Stimulated activated CD4-positive, alpha-beta T cell treated with anti-CD3 and anti-CD28 coated beads, Interleukin-12 subunit alpha, Interleukin-12 subunit beta, amount 100 ng/mL, for 4 hours (primary cell): ENCODE measurements at places on chromosomes 2 and 18.

DNA sequence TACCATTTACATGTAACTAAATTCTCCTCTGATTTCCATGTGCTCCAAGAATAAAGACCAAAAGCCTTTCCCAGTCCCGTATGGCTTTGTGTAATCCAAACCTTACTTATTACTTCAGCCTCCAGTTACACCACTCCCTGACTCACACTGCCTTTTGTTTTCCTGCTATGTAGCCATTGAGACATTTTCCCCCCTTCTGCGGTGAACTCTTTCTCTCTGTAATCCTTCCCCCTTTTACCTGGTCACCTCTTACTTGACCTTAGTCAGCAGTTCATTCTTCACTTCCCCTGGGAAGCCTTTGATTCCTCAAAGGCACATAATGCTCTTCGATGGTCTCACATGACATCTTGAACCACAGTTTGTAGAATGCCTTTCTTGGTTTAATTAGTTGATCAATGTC lies 256.0 kb upstream of the FANCL start:
- DNase-seq = no peak

GRCh38 chr18:59996370-59996966 lies 96.7 kb downstream of the PMAIP1 start:
- no peak for DNase-seq

- DNase-seq = no peak
These were observed 567 bp downstream of the PCYOX1 start for GRCh38 chr2:70258532-70258875.

DNA sequence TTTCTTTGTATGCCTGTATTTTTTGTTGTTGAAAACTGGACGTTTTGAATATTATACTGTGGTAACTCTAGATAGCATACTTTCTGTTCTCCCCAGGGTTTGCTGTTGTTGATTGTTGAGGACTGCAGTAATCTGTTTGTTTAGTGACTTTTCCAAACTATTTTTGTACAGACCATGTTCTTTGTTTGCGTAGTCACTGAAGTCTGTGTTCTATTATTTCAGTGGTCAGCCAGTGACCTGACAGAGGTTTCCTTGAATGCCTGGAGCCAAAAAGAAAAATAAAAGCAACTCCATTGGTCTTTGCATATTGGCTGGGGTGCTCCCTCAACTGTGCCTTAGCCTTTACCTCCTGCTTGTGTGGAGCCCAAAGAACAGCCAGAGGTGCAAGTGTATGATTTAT lies 42.7 kb upstream of the PHLPP1 start:
- no peak for DNase-seq

GRCh38 chr2:70125498-70125898 lies 38.2 kb downstream of the PCBP1 start:
- DNase-seq = no peak

- DNase-seq = no peak
These were observed 1.2 kb upstream of the ZNF892 start for GRCh38 chr2:95206096-95206495.

GRCh38 chr18:33817096-33817495 lies 239.1 kb downstream of the ASXL3 start:
- DNase-seq = no peak
